Tibial nerve (tissue), 4 donors: ENCODE measurements at places on chromosomes 16 and 17.
A peak's percentile ranks its signal among the peaks of the same experiment; 100 is the strongest.

GRCh38 chr17:74006371-74006770 lies 197.1 kb upstream of the RPL38 start:
- DNase-seq = no peak

DNA sequence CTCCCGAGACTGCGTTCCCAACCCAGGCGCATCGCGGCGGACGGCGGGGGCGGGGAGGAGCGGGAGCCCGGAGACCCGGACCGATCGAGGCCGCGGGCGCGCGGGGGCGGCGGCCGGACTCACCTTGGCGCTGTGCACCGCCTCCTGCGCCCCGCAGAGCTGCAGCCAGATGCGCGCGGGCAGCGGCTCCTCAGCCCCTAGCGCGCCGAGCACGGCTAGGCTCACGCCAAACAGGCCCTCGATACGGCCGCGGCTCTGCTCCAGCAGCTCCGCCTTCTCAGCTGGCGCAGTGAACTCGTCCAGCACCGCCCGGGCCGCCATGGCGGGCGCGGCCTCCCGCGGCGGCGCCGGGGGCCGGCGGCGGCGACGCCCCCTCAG lies 339 bp downstream of the N4BP1 start:
- DNase-seq = no peak

DNA sequence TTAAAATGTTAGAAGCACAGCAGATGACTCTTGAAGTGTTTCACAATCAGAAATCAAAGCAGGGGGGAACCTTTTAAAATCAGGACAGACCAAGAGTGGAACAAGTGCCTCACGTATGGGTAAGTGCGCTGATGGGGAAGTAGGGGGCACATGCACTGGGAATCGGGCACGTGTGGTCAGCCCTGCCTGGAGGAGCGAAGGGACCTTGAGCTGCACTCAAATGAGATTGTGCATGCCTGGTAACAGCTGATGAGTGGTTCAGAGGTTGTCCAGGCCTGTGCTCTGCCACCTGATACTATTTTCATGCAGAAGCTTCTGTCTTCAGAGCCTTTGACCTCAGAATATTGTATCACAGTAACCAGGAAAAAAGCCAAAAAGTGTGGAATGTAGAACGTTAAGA lies 13.7 kb upstream of the XYLT2 start:
- no peak for DNase-seq

DNA sequence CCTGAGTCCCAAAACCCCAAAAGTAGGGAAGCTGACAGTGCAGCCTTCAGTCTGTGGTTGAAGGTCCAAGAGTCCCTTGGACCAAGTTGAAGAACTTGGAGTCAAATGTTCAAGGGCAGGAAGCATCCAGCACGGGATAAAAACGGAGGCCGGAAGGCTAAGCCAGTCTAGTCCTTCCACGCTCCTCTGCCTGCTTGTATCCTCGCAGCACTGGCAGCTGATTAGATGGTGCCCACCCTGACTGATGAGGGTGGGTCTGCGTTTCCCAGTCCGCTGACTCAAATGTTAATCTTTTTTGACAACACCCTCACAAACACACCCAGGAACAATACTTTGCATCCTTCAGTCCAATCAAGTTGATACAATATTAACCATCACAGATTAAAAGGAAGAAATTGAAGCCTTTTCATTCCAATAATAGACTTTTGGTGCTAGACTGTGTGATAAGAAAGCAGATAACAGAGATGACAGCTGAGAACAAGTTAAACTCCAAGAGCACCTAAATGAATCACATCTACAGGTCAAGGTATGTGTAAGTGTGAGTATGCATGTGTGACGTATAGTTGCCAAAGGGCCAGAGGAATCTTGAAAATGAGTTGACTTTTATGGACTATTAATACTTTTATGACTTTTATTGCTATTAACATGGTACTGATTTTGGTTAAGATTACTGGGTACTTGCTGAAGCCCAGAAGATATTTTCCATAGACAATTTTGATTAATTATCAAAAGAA lies 933.5 kb upstream of the SOX9 start:
- no peak for DNase-seq

DNA sequence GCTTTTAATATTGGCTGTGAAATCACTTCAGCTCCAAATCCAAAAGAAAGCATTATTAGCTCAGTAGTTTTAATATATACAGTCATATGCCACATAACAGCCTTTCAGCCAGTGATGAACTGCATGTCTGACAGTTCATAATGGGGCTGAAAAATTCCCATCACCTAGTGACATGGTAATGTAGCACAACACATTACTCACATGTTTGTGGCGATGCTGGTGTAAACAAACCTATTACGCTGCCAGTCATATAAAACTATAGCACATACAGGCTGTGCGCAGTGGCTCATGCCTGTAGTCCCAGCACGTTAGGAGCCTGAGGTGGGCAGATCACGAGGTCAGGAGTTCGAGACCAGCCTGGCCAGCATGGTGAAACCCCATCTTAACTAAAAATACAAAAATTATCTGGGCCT lies 92.2 kb downstream of the TUBD1 start:
- DNase-seq = no peak

DNA sequence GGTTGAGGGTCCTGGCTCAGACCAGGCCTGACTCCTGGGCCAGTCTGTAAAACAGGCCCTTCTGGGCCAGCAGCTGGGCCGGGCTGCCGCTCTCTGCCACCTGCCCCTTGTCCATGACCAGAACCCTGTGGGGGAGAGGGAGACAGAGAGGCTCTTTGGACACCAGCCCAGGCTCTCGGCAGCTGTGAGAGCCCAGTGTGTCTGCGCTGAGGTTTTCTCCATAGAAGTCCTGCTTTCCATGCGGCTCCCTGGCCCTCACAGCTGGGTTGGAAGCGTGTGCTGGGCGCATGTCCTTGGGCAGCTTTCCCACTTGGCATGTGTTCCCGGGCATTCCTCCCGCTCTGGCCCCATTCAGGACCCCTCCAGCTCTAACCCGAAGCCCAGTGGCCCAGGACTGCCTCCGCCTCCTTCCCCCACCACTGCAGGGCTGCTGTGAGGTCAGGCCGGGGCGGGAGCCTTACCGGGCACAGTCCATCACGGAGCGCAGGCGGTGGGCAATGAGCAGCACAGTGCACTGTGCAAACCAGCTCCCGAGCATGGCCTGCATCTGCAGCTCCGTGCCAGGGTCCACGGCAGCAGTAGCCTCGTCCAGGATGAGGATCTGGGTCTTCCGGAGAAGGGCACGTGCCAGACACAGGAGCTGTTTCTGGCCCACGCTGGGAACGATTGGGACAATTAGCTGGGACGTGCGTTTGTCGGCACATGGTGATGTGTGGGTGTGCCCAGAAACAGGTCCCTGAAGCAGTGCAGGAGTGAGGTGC lies 73.0 kb downstream of the ABCC6 start:
- DNase-seq = no peak

GRCh38 chr16:70399381-70399780 lies 39.5 kb downstream of the ST3GAL2 start:
- DNase-seq = no peak

GRCh38 chr17:69088643-69089200 lies 28.0 kb upstream of the ABCA9 start:
- DNase-seq = no peak

- no peak for DNase-seq
Observed at GRCh38 chr16:20814784-20815183, 8.5 kb downstream of the REXO5 start.

- DNase-seq = peak; percentile 24
Observed at GRCh38 chr17:11644265-11645212, 46.3 kb downstream of the DNAH9 start.

DNA sequence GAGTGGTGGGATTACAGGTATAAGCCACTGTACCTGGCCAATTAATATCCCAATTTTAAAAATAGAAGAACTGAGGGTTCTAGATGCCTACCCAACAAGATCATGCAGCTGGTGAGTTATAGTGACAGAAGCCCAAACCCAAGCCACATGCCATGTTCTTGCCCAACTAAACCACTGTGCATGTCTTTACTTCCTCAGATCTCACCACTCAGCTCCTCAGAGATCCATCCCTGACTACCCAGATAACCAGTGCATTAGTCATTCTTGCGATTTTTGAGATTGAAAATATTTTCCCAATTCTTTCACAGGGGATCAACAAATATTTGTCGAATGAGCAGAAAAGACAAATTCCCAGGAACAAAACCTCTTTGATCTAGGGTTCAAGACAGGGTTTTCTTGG lies 303.1 kb downstream of the CBLN1 start:
- no peak for DNase-seq

- peak; percentile 80 for DNase-seq
Observed at GRCh38 chr17:45197555-45198334, 23.9 kb upstream of the FMNL1 start.

GRCh38 chr16:649631-650030 lies 466 bp downstream of the WDR90 start:
- no peak for DNase-seq

- DNase-seq = no peak
Observed at GRCh38 chr17:64920419-64921172, 1.3 kb upstream of the LRRC37A3 start.

DNA sequence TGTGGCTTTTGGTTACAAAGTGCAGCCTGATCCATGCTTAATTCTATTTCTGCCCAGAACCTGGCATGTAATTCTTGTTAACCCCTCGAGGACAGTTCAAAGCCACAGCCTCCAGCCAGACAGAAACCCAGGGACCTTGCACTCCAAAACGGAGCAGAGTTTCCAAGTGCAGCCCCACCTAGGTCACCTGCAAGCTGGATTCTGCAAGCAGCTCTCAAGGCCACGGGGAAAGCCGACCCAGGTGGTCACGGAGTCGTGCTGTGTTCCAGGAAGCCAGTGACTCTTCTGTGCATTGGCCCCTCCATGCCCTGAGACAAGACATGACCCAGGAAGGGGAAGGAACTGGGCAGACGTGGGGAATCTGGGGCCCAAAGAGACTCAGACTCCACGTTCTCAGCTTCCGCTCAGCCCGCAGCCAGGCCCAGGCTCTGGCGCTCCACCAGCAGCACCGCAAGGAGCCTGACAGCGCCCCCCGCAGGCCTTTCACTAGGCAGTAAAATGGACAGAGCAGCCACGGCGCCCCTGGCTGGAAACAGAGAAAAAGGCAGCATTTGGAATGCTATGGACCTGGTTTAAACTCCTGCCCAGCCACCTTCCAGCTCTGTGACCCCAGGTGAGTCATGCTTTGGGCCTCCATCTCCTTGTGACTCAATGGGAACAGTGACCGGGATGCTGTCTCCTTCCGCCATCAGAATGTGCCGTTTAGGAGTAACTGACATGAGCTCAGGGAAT lies 27.3 kb upstream of the GSG1L start:
- DNase-seq = no peak

- DNase-seq = no peak
Observed at GRCh38 chr17:76343106-76343505, 10.6 kb downstream of the PRPSAP1 start.

DNA sequence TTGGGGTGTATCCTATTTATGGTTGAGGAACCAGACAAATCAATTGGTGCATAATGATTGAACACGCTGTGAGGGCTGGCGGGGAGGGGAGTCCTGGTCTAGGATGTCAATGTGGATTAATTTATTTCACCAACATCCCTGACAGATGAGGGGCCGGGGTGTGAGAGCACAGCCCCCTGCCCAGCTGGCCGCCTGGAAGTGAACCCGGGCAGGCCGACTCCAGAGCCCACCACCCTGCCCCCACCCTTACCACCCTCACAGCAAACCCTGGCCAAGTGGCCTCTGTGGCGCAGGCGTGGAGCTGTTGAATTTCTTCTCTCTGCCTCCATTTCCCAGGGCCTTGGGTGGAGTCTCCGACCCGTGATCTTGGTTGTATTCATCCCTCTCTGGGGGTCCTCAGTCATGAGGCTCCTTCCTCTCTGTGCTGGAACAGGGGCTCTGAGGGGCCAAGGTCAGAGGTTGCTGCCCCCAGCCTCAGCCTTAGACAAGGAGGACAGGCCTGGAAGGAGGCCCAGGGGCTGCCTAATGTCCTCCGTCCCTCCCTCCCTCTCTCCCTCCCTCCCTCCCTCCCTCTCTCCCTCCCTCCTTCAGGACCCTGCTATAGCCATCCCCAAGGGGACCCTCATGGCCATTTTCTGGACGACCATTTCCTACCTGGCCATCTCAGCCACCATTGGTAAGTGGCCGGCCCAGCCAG lies 12.6 kb downstream of the SLC12A3 start:
- DNase-seq = no peak

- no peak for DNase-seq
Observed at GRCh38 chr17:63928966-63929695, 3.0 kb downstream of the CD79B start.

GRCh38 chr16:1019231-1020090 lies 37.9 kb downstream of the SOX8 start:
- peak; percentile 27 for DNase-seq

DNA sequence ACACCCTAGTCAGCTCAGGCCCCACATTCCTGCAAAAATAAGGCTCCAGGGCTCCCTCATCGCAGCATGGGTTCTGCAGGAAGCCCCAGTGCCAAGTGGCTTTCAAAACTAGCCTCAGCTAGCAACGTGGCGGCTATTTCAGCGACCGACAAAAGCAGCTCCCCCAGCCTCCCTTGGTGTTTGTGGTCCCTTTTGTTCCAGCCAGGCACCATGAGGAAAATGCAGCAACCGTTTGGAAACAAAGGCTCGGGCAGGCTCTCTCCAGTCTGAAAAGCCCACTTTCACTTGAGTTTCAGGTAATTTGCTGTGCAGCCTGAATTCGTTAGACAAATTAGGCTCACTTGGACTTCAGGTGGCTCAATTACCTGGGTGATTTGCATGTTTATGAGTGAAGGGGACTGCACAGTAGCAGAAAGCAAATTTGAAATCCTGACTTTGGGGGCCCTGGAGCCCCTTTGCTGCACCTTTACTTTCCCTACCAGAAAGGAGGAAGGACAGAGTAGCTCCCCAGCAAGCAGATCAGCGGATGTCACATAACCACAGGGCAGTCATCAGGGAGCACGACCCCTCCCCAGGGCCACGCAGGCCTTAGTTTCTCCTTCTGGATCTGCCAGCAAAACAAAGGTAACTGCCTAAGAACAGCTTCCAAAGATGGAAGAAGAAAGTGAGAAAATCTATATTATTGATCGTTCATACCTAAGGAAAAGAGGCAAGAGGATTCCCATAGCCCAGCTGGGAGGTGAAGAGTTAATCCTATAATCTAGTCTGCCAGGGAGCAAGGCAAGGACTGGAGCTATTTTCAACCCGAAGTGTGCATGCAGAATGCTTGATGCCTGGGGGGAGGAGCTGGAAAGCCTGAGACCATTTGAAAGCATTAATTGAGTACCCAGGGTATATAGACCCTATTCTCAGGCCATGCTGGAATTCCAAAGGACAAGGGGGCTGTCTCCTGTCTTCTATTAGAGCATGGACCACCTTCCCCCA lies 143.1 kb upstream of the SDK2 start:
- no peak for DNase-seq

DNA sequence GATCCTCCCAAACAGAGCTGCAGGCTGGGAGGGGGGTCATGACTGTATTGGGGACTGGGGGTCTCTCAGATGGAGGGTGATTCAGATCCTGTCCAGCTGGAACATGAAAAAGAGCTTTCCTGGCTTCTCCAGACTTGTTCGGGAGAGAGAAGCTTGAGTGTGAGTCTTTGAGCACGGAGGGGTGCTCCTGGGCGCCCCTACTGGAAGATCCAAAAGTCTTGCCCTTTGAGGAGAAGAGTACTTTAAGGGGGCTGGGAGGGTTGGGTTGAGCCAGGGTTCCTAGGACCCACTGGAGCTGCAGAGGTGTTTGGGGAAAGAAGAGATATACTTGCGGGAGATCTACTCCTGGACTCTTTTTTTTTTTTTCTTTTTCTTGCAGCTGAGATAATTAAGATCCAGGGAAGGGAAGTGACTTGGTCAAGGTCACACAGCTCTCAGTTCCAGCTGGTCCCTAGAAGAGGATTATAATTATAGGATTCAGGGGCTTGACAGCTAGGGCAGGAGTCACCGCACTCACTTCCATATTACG lies 8.4 kb downstream of the RARA start:
- DNase-seq = no peak
